ENCODE measurements at places on chromosomes 3 and 15. TPM values are rescaled to one million over a fixed set of nuclear protein-coding genes. Genes with fewer than 3 reads are reported as not detected.

GRCh38 chr3:133812872-133813271 is 7.3 kb downstream of the SRPRB start:
- peaks cover 32% of the 10 kb centered on the region for H3K36me3 ChIP-seq
- H3K27ac ChIP-seq: no peak overlapping the region
- no peak overlapping the region for H3K4me3 ChIP-seq
- no peaks in the 10 kb centered on the region for H3K27me3 ChIP-seq
- H3K4me1 ChIP-seq: no peaks in the 10 kb centered on the region

GRCh38 chr3:108100906-108101660 is 10.3 kb upstream of the CD47 start:
- DNase-seq: peak; percentile 34
- H3K4me1 ChIP-seq: peaks cover 55% of the 10 kb centered on the region
- H3K27ac ChIP-seq: peak overlapping the region; percentile 24
- no peaks in the 10 kb centered on the region for H3K36me3 ChIP-seq

DNA sequence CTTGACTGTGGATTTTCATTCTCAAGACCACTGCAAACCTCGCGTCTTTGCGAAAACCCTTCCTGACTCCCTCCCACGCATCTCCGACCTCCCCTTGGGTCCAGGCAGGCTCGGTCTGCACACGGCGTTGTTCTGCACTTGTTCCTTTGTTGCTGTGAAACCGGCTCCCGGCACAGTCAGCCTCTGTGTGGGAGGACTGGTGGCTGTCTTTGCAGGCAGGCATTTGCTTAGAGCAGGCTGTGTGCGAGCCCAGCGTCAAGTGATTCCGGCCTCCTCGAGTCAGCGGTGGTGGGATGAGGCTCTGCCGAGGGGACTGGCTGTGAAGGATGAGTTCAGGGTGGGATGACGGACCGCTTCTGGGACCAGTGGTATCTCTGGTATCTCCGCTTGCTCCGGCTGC is 102.6 kb upstream of the ROPN1 start:
- no peak for DNase-seq
- H3K4me1 ChIP-seq: no peaks in the 10 kb centered on the region
- peaks cover 97% of the 10 kb centered on the region for H3K27me3 ChIP-seq

GRCh38 chr3:53252096-53252946 is 3.5 kb downstream of the TKT start:
- H3K4me3 ChIP-seq: peak overlapping the region; percentile 87
- H3K4me1 ChIP-seq: peaks cover 43% of the 10 kb centered on the region
- peaks cover 59% of the 10 kb centered on the region for H3K36me3 ChIP-seq
- H3K27me3 ChIP-seq: no peaks in the 10 kb centered on the region
- DNase-seq: no peak
- H3K27ac ChIP-seq: peak overlapping the region; percentile 80

DNA sequence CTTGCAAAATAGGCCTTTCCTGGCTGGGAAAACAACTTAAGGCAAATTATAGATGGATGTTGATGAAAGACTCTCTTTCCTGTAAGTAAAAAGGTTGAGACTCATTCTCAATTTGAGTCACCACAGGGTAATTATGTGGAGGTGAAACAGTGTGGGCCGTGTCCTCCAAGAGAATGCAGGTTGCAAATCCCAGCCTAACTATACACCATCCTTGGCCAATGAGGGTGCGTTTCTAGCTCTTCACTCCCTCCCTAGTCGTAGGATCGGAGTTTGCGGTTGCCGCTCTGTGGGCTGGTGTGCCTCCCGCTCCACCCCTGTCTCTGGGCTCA is 259.9 kb downstream of the PLCL2 start:
- H3K4me1 ChIP-seq: no peaks in the 10 kb centered on the region
- H3K27ac ChIP-seq: no peak overlapping the region
- no peak overlapping the region for H3K4me3 ChIP-seq
- H3K36me3 ChIP-seq: no peaks in the 10 kb centered on the region
- no peak for DNase-seq

DNA sequence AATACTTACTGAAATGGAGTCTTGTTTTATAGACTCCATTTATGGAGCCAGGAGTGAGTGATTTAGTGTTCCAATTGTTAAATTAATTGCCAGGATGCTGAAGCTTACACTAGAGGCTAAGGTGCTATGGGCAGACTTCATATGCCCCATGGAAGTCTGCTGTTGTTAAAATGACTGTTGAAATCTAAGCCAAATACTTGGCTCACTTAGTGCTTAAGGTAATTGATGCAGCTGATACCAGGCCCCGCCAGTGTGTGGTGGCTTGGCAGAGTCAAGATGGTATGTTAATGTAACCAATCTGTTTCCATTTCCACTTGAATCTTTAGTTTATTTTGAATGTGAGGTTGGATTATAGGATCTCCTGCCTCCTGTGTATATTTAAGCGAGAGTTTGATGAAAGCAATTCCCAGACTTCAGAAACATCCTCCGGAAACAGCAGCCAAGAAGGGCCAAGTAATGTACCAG is 187.1 kb downstream of the ITPR1 start:
- no peaks in the 10 kb centered on the region for H3K36me3 ChIP-seq
- no peak overlapping the region for H3K27ac ChIP-seq
- H3K4me1 ChIP-seq: no peaks in the 10 kb centered on the region
- no peak overlapping the region for H3K4me3 ChIP-seq

DNA sequence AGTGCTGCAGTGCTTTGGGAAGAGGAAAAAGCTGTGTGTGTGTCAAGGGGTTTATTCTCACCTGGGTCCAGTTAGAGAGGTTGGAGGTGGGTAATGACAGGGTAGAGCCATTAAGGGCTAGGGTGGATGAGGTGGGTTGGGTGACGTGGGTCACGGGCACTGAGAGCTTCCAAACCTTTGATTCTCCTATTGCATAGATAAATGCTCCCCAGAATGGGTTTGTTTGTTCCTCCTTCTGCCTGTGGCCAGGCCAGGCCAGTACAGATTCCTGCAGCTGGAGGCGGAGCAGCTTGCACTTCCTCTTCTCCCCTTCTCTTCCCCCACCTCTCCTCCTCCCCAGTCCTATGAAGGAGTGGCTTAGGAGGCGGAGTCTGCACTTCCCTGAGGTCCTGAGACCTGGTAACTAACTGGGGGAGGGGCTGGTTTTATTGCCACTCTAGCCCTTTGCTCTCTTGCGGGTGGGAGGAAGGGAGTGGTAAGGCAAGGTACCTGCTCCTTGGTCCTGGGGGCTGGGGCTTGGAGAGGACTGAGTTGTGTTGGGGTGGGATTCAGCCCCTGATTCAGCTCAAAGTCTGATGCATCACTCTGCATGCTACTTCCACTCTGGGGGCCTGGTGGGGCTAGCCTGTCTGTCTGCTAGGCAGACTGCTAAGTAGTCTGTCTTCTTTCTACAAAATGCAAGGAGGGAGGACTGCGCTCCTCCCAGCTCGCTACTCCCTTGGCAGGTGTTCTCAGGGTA is 3.5 kb downstream of the SPINT1 start:
- peak overlapping the region; percentile 79 for H3K4me3 ChIP-seq
- peaks cover 55% of the 10 kb centered on the region for H3K36me3 ChIP-seq
- no peaks in the 10 kb centered on the region for H3K27me3 ChIP-seq
- peak overlapping the region; percentile 70 for H3K27ac ChIP-seq

The SERPINI2 gene
- not detected for total RNA-seq

The AADACL2 gene
- not detected for total RNA-seq

The PP2D1 gene
- total RNA-seq: not detected
